Osteocyte (in vitro differentiated cells): ENCODE measurements at places on chromosomes 2 and 18. TPM values are rescaled to one million over a fixed set of nuclear protein-coding genes. Genes with fewer than 3 reads are reported as not detected.

- H3K36me3 ChIP-seq: no peaks in the 10 kb centered on the region
- no peak overlapping the region for H3K27ac ChIP-seq
- no peak overlapping the region for H3K4me3 ChIP-seq
- no peaks in the 10 kb centered on the region for H3K4me1 ChIP-seq
- no peaks in the 10 kb centered on the region for H3K27me3 ChIP-seq
Measured at GRCh38 chr2:70010576-70011111, 49.2 kb upstream of the ASPRV1 start.

GRCh38 chr2:16321872-16322271 lies 343.8 kb downstream of the CYRIA start:
- H3K36me3 ChIP-seq: no peaks in the 10 kb centered on the region
- H3K27me3 ChIP-seq: no peaks in the 10 kb centered on the region
- H3K4me1 ChIP-seq: peaks cover 4% of the 10 kb centered on the region
- DNase-seq: no peak

DNA sequence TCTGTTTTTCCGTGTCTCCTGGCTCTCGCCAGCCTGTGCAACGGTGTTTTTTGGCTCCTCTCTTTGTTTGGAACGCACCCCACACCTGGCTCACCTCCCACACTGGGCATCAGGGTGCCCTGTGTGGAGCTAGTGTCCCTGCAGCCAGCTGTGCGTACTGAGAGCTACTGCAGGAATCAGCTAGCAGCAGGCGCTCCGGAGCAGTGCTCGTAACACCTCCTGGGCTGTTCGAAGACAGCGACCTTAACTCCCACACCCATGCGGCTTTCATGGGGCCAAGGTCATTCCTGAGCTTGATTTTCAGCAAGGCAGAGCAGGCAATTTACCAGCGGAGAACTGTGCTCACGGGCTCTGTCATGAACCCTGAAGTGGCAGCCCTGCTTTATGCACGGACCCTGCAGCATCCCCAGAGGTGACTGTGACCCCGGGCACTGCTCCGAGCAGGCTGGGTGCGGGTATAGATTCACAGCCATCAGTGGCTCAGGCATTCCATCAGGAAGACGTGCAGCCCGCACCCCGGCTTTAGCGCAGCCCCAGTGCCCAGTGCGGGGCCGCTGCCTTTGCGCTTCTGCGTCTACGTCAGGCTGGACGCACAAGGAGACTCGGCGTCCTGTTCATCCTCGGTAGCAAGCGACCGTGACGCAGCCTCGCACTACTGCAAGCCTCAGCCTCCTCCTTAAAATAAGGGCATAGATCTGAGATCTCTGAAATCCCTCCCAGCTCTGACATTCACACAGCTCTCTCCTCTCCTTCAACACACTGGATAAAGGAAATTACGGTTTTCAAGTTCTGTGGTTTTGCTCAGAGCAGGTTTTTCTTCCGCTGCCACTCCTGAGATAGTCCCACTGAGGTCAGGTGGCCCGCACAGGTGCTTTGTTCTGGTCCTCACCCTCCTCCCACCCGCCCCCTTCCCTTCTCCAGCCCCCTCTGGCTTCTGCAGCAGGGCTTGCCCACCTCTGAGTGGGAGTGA lies 58.2 kb downstream of the ADI1 start:
- H3K4me3 ChIP-seq: no peak overlapping the region
- peaks cover 7% of the 10 kb centered on the region for H3K4me1 ChIP-seq
- no peak overlapping the region for H3K27ac ChIP-seq
- H3K36me3 ChIP-seq: peaks cover 16% of the 10 kb centered on the region
- no peaks in the 10 kb centered on the region for H3K27me3 ChIP-seq

DNA sequence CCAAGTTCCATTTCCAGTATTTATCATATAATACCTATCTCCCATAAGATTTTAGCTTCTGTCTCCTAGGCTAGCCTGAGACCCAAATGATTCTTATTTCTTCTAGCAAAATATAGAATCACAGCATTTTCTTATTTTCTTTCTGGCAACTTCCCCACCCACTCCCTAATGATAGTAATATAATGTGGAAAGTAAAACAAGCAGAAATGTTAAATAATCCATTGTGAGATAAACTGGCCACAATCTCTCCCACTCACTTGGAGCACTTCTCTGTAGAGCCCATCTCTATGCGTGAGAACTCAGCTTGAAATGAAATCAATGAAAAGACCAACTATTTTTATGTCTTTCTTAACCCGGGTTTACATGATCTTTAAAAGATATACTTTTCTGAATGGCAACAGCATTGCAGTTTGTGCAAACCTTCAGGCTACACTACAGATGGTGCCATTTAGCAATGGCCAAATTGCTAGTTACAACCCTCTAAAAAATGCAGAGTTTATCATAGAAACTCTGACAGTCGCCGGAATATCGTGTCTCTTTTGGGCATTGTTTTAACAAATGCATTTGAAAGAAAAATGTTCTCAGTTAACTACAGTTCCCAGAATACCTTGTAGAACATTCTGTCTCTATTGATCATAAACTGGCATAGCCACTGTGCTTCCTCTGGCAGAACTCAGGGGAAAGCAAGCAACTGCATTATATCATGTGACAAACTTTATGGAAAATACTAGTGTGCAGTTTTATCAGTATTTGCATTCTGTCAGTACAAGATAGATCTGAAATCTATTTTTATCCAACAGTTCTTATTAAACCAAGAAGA lies 1407.4 kb upstream of the ZEB2 start:
- H3K4me3 ChIP-seq: no peak overlapping the region
- peaks cover 3% of the 10 kb centered on the region for H3K4me1 ChIP-seq
- H3K27ac ChIP-seq: no peak overlapping the region
- H3K27me3 ChIP-seq: no peaks in the 10 kb centered on the region

DNA sequence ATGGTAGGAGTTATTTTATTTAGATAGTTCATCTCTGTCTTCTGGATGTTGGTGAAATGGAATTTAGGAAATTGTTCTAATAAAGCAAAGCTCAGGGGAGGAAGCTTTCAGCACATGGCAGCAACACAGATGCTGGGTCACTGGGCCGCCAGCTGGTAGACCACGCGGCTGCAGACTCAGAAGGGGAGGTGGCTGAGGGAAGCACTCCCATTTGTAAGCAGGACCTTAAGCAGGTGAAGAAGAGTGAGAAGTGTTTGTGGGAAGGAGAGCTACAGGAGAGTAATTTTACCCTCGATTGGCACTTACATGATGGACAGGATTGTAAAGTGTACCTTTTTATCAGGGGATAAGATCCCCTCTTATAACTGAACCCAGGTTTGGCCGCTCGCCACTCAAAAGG lies 24.4 kb downstream of the NMS start:
- H3K4me3 ChIP-seq: no peak overlapping the region
- peaks cover 31% of the 10 kb centered on the region for H3K27me3 ChIP-seq
- no peaks in the 10 kb centered on the region for H3K36me3 ChIP-seq
- peak; percentile 48 for DNase-seq
- H3K27ac ChIP-seq: no peak overlapping the region

GRCh38 chr2:45506756-45507155 lies 104.3 kb downstream of the SRBD1 start:
- H3K36me3 ChIP-seq: no peaks in the 10 kb centered on the region
- no peak overlapping the region for H3K4me3 ChIP-seq
- H3K27me3 ChIP-seq: no peaks in the 10 kb centered on the region
- H3K27ac ChIP-seq: no peak overlapping the region
- H3K4me1 ChIP-seq: peaks cover 6% of the 10 kb centered on the region

GRCh38 chr2:120267348-120267747 lies 14.7 kb downstream of the RALB start:
- H3K27me3 ChIP-seq: no peaks in the 10 kb centered on the region
- H3K27ac ChIP-seq: no peak overlapping the region
- H3K4me3 ChIP-seq: no peak overlapping the region
- no peaks in the 10 kb centered on the region for H3K36me3 ChIP-seq
- H3K4me1 ChIP-seq: peaks cover 8% of the 10 kb centered on the region

- H3K4me3 ChIP-seq: no peak overlapping the region
- DNase-seq: no peak
- H3K27ac ChIP-seq: no peak overlapping the region
- H3K36me3 ChIP-seq: peaks cover 2% of the 10 kb centered on the region
- H3K4me1 ChIP-seq: peaks cover 21% of the 10 kb centered on the region
Measured at GRCh38 chr2:206231669-206232286, 42.7 kb upstream of the ZDBF2 start.

DNA sequence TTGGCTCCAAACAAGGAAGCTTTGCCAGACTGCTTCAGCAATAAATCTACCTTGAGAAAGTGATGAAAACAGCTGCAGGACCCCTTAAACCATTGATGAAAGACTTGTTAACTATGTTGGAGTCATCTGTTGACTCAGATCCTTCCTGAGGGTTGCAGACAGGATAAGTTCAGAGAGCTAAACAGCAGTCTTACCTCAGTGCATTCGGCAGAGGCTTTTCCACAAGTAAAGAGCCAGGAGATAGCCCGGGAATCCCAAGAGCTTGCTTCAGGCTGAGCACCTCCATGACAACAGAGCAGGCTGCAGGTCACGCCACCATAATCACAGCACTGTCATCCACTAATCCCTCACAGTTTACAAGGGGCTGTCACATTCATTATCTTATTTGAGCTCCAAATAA lies 23.7 kb downstream of the KIAA2012 start:
- no peak for DNase-seq
- H3K36me3 ChIP-seq: no peaks in the 10 kb centered on the region
- no peaks in the 10 kb centered on the region for H3K27me3 ChIP-seq

- no peaks in the 10 kb centered on the region for H3K27me3 ChIP-seq
- peaks cover 31% of the 10 kb centered on the region for H3K4me1 ChIP-seq
- peaks cover 23% of the 10 kb centered on the region for H3K36me3 ChIP-seq
- DNase-seq: no peak
- H3K27ac ChIP-seq: peak overlapping the region; percentile 7
- H3K4me3 ChIP-seq: no peak overlapping the region
Measured at GRCh38 chr18:26477828-26478466, 70.4 kb downstream of the KCTD1 start.

ANKRD62 gene
- total RNA-seq: not detected in 2 replicates

FAM110C gene
- total RNA-seq: not detected in 2 replicates

FAHD2B gene
- total RNA-seq: 26.1 and 27.2 TPM in 2 replicates

ANKRD12 gene
- 33.1 and 40.0 TPM in 2 replicates for total RNA-seq

TGIF1 gene
- 83.0 and 90.7 TPM in 2 replicates for total RNA-seq

ITGA6 gene
- 4.2 and 5.1 TPM in 2 replicates for total RNA-seq

CFAP221 gene
- total RNA-seq: not detected in 2 replicates
